Left ventricle myocardium inferior (tissue), 1 donor: ENCODE measurements at places on chromosomes 16 and 17. TPM values are rescaled to one million over a fixed set of nuclear protein-coding genes. Genes with fewer than 3 reads are reported as not detected.

LHX1 gene
- not detected for total RNA-seq

DNA sequence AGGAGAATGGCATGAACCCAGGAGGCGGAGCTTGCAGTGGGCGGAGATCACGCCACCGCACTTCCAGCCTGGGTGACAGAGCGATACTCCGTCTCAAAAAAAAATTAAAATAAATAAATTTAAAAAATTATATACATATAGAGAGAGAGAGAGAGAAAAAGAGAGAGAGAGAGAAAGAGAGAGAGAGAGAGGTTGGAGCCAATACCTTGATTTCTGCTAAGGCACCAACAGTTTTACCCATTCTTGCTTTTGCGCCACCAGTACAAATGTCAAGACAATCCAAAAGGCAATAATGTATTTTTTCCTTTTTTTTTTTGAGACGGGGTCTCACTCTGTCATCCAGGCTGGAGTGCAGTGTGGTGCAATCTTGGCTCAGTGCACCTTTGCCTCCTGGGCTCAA is 17.2 kb downstream of the BRIP1 start:
- H3K4me1 ChIP-seq, result no peaks in the 10 kb centered on the region
- no peak overlapping the region for H3K27ac ChIP-seq
- no peak overlapping the region for H3K4me3 ChIP-seq
- no peak for DNase-seq
- H3K36me3 ChIP-seq, result no peaks in the 10 kb centered on the region

GFAP gene
- 4.1 TPM for total RNA-seq

PTX4 gene
- not detected for total RNA-seq

GRCh38 chr17:7550344-7550743 is 1.5 kb downstream of the TNFSF12 start:
- peaks cover 17% of the 10 kb centered on the region for H3K36me3 ChIP-seq
- no peak for DNase-seq
- H3K27ac ChIP-seq, result peak overlapping the region; percentile 96

DNA sequence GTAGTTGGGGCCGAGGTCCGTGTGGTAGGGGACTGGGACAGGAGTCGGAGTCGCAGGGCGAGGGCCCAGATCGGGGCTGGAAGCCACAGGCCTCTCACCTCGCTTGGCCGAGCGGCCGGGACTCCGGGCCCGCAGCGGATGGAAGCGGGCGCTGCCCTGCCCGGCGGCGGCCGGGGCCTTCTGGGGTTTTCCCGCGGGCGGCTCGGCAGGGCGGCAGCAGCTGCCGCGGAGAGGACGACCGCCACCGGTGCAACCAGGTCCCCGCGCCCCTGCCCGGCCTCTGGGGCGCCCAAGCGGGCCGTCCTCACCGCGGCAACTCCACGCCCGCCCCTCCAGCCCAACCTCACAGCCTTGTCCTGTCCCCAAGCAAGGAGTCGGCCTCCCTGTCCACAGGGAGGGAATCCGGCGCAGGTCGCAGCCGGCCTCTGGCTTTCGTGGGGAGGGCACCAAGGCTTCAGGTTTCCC is 15.6 kb upstream of the UTP6 start:
- no peaks in the 10 kb centered on the region for H3K4me1 ChIP-seq
- H3K27me3 ChIP-seq, result peaks cover 79% of the 10 kb centered on the region
- no peak overlapping the region for H3K27ac ChIP-seq

KRT15 gene
- not detected for total RNA-seq

DNA sequence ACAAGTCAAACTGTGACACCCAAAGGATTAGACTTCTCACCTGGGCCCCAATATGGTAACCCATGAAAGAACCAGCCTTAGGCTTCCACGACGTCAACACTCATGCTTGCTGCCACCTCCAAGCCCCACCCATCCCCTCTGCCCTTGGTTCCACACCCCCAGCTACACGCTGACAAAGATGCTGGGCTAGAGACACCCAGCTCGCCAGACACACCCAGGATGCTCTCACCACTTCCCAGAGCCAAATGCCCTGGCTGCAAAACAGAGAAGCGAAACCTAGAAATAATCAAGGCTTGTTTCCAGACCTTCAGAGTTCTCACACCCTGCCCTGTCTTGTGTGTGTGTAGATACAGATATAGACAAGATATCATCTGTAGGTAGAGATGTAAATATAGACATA is 26.0 kb upstream of the ADCY9 start:
- no peak overlapping the region for H3K27ac ChIP-seq
- no peak overlapping the region for H3K4me3 ChIP-seq
- no peaks in the 10 kb centered on the region for H3K36me3 ChIP-seq
- no peaks in the 10 kb centered on the region for H3K27me3 ChIP-seq

DNA sequence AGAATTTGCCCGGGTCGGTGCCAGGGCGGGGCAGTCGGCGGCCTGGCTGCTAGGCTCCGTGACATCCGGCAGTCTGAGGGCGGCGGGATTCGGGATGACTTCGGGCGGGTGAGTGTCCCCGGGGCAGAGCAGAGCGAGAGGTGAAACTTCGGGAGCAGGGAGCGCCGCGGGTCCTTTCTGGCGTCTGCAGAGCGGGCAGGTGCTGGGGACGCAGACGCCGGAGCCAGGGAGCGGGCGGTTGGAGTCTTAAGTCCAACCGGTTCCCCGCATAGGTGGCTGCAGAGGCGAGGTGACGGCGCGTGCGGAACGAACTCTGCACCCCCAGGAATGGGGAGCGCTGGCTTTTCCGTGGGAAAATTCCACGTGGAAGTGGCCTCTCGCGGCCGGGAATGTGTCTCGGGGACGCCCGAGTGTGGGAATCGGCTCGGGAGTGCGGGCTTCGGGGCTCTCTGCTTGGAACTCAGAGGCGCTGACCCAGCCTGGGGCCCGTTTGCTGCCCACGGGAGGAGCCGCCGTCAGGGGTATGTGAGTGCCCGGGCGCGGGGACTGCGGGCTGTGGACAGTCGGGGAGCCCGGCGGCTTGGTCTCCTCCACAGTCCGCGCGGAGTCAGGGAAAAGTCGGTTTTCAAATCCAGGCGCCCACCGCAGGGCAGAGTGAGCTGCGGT is at the start of gene B4GALNT2:
B4GALNT2 (plus strand) TSS at position 71 of the 666 bp plus-strand sequence; CDS start at position 95, 24 bp downstream.
- H3K4me1 ChIP-seq, result peaks cover 12% of the 10 kb centered on the region
- H3K27me3 ChIP-seq, result peaks cover 94% of the 10 kb centered on the region
- H3K4me3 ChIP-seq, result peak within 1 kb of the TSS; percentile 51
- no peak for DNase-seq
- H3K36me3 ChIP-seq, result no peaks in the 10 kb centered on the region

GRCh38 chr17:38434178-38434665 is 6.0 kb downstream of the ARHGAP23 start:
- DNase-seq, result no peak
- H3K27ac ChIP-seq, result peak overlapping the region; percentile 52
- H3K27me3 ChIP-seq, result no peaks in the 10 kb centered on the region
- no peak overlapping the region for H3K4me3 ChIP-seq

DNA sequence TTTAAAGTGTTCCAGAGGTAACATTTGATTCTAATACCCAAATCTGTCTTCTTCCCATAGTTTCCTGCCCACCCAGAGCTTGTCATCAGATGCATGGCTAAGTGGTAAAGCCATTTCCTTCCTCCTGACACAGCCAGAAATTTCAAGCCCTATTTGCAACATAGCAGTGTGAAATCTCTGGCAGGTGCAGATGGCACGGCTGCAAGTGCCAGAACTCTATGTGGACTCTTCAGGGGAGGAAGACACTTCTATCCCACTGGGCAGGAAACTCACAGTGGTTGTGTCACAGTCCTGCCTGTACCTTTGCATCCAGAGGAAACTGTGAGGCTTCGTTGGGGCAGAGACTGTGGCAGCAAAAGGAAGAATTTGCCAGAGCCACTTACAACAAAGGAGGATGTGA is 13.2 kb downstream of the DYNLRB2 start:
- DNase-seq, result no peak
- H3K36me3 ChIP-seq, result no peaks in the 10 kb centered on the region
- no peak overlapping the region for H3K4me3 ChIP-seq
- no peak overlapping the region for H3K27ac ChIP-seq
- peaks cover 45% of the 10 kb centered on the region for H3K27me3 ChIP-seq

DNA sequence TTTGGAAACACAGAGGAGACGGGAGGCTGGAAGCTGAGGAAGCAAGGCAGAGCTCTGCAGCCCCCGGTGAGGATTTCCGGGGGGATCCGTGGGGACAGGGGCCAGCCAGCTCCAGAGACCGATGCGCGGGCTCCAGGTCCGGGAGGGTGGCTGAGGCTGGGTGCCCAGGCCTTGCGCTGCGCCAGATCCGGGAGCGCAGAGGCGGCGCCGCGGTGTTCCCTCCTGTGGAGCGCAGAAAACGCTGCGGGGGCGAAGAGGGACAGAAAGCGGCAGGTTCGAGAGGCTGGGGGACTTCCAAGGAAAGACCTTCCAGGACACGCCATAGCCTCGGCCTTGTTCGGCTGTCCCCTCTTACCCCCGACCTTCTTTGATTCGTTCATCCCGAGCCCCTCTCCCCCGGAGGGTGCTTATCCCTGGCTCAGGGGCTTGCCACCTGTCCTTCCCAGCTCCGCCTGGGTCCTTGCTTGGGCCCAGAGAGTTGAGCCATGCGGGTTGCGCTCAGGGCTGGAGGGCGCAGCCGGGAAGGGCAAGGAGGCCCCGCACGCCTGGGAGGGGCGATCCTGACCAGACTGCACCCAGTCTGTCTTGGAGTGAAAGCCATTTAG is 697 bp upstream of the SHISA9 start:
- H3K27me3 ChIP-seq, result peaks cover 99% of the 10 kb centered on the region
- no peak for DNase-seq

- no peak overlapping the region for H3K27ac ChIP-seq
- no peaks in the 10 kb centered on the region for H3K36me3 ChIP-seq
- peaks cover 2% of the 10 kb centered on the region for H3K27me3 ChIP-seq
- DNase-seq, result no peak
These were observed 16.9 kb downstream of the HASPIN start for GRCh38 chr17:3740611-3741073.

OTOP2 gene
- not detected for total RNA-seq

DNA sequence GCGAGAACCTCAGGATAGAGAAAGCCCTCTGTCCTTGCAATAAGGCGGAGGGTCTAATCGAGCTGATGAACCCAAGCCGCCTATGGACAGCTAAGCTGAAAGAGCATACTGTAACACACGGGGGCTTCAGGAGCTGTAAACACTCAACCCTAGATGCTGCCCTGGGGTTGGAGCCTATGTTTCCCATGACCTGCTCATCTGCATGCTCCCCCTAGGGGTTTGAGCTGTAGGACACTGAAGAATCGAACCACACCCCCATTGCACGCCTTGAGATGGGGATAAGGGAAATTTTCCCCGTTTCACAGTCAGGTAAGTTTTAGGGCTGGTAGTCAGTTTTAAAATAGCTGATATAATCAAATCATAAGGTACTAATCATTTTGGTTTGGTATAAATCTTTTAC is 675.6 kb upstream of the CDH8 start:
- no peaks in the 10 kb centered on the region for H3K36me3 ChIP-seq
- H3K4me3 ChIP-seq, result no peak overlapping the region
- no peaks in the 10 kb centered on the region for H3K4me1 ChIP-seq
- H3K27ac ChIP-seq, result no peak overlapping the region
- H3K27me3 ChIP-seq, result no peaks in the 10 kb centered on the region

DNA sequence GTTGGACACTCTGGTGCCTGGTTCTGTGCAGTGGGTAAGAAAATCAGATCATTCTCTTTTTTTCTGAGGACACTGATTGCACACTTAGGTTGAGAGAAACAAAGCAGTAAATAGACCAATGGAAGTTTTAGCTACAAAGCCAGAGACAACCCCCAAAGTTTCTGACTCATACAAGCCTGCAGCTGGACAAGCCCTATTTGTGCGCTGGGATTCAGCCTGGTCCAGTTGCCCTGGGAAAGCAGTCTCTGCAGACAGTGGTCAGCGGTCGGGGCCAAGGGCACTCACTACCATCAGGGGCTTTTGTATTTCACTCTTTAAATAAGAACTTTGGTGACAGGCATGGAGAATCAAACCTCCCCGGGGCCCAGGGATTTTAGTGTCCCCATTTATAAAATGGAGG is 6.0 kb upstream of the RHBDL3 start:
- no peak overlapping the region for H3K4me3 ChIP-seq
- no peaks in the 10 kb centered on the region for H3K4me1 ChIP-seq
- peaks cover 58% of the 10 kb centered on the region for H3K27me3 ChIP-seq
- H3K36me3 ChIP-seq, result no peaks in the 10 kb centered on the region
- H3K27ac ChIP-seq, result no peak overlapping the region

GRCh38 chr16:85556456-85557082 is 56.6 kb upstream of the GSE1 start:
- peak overlapping the region; percentile 93 for H3K4me3 ChIP-seq
- peak overlapping the region; percentile 95 for H3K27ac ChIP-seq
- no peaks in the 10 kb centered on the region for H3K27me3 ChIP-seq

- no peak for DNase-seq
- no peak overlapping the region for H3K4me3 ChIP-seq
- H3K4me1 ChIP-seq, result peaks cover 8% of the 10 kb centered on the region
- peak overlapping the region; percentile 57 for H3K27ac ChIP-seq
These were observed 323.3 kb downstream of the BCAS3 start for GRCh38 chr17:61000911-61001310.
